Hindlimb muscle (tissue), 1 donor: ENCODE measurements at places on chromosomes 7 and 10.

GRCh38 chr10:104328896-104329710, 9.2 kb downstream of the ITPRIP start:
- peak; percentile 70 for DNase-seq

DNA sequence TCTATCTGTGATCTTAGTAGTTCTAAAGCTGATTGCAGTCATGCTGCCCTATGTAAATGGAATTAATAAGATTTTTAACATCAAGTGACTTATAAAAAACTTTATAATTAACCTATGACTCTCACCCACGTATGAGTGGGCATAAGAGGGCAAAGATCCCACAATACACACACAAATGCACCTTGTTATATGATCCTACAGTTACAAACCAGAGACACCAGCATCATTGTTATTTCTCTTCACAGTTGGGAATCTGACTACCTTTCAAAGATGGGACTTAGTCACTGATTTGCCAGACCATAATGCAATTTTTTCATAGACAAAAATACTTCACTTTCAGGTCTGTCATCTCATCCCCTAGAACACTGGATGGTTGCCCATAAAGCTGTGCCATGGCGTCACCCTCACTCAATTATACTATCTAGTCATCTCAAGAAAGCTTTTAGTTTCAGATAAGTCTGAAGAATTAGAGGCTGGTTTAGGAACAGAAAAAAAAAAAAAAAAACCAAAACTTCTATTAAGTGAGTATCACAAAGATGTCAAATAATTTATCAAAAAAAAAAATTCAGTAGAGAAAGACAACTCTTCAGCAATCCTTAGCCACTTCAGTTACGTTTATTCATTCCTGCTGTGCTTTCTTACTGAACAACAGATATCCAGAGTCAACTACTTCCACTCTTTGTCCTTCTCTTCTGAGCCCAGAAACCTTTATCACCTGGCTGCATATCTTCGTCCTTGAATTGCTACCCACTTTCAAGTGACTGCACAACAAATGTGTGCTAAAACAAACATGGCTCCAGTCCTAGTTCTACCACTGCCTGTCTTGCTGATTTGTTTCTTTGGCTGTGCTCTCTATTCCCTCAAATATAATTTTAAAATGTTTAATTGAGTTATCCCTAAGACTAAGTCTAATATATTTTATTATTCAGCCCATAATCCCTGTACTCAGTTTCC, 175.0 kb upstream of the CHRM2 start:
- no peak for DNase-seq

DNA sequence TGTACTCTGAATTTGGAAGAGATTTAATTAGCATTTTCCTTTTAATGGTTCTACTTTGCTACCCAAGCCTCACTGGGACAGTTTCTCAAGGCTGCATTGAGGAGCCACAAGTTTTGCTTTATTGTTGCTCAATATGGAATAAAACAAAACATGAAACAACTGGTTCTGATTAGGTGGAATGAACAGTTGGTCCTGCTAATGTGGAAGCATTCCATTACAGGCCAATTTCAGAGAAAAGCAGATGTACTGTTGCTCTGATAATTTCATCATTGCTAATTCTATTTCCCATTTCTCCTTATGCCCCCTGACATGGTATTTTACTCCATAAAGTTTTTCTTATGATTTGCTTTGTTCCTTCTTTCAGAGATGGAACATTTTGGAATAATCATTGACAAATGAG, 66.0 kb upstream of the PAPSS2 start:
- DNase-seq, result no peak

DNA sequence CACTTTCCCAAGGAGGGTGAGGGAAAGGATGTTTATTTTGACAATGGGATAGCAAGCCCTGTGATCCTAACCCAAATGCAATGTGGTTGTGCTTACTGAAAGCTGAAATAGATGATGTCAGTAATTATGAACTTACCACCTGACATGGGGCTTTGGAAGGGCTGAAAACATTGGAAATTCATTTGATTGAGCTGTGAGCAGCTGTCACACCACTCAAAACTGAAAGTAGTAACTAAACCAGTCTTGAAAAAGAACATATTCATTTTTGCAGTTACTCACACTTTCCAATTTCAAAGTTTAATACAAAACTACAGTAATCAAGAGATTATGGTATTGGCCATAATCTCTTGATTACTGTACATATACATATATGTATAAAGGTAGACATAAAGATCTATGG, 155.5 kb upstream of the HPS1 start:
- DNase-seq, result no peak

DNA sequence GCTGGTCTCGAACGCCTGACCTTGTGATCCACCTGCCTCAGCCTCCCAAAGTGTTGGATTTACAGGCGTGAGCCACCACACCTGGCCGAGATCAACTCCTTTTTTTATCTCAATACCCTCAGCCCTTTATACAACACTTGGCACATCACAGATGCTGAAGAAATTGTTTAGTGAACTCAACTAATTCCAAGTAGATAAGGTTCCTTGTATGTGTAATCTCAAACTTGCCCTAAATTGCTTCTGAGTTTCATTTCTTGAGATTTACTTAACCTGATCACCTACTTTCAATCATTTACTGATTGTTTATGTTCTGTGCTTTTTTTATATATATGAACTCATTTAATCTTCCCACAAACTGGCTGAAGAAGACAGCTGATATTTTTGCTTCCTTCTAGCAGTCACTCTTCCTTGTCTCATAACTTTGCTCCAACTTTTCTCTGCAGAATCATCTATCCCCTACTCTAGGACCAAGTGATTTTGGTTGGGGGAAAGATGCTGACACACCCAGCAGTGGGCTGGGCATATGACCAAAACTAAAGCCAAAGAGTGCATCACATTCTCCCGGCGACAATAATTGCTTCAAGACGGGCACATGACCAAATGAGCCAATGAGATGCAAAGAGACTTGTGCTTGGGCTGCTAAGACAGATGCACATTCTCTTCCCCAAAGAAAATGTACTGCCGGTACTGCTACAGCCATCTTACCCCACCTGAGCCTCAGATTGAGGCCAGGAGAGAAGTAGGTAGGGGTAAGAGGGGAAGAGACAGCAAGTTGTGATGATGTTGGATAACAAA, 40.3 kb upstream of the ARID5B start:
- DNase-seq, result no peak

- no peak for DNase-seq
Measured at GRCh38 chr7:106344211-106344610, 59.4 kb upstream of the NAMPT start.

DNA sequence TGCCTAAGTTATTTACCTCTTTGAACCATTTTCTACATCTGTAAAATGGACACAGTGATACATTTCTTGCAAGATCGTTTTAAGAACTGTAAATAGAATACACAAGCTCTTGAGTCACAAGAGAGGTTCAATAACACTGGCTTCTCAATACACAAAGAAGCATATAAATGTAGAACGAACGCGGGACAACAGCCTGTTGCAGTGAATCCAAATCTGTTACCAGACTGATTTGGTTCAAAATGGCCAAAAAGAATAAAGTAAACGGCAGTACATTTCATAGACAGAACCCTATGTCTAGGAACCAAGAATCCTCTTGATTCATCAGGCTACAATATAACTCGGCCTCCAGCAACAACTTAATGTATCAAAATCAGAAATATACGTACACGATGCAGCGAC, 701 bp downstream of the MTPAP start:
- no peak for DNase-seq

GRCh38 chr7:18144166-18144565, 116.5 kb upstream of the PRPS1L1 start:
- no peak for DNase-seq

GRCh38 chr10:11510736-11511135, 100.7 kb downstream of the USP6NL start:
- DNase-seq, result no peak

DNA sequence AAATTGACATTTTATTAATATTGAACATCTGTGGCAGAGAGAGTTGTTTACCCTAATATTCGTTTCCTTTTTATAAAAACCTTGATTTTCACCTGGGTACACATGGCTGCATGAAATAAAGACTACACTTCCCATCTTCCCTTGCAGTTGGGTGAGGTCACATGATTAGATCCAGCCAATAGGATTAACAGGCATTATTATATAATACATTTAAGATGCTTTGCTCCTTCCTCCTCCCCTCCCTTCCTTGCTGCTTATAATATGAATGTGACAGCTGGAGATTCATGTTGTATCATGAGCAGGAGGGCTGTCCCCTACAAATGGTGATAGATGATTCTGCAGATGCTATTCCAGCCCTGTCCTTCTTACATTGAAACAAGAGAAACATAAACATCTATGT, 146.6 kb downstream of the SH2D4B start:
- peak; percentile 12 for DNase-seq

DNA sequence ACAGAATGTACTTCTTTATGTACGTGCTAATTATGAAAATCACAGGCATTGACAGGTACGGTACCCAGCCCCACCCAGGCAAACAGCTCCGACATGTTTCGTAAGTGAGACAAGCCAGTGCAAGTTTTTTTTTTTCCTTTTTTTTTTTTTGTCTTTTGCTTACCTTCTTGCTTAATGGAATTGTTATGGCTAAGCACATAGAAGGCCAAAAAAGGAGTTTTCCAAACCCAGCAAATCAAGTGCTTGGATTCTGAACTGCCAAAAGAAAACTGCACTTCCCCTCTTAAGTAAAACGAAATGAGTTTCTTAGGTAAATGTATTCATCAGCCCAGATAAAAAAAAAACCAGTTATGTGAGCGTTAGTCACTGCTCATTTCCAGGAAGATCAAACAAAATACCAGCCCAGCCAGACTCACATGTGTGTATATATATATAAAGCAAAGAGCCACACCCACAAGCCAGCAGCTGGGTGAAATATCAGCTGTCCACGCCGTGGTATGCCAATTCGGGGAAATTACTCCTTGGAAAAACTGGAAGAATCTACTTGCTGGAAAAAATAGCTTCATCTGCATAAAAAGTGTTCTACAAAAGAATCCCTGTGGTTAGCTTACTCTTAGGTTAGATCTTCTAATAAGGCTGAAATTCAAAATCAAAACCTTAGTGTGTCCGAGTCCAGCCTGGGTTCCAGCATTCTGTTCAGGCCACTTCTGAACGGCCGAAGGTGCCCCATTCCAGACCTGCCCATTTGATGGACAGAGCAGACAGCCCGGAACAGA, 8.0 kb downstream of the KLF6 start:
- peak; percentile 67 for DNase-seq

- DNase-seq, result peak; percentile 14
Measured at GRCh38 chr10:31426401-31426800, 107.4 kb downstream of the ZEB1 start.

- DNase-seq, result no peak
Measured at GRCh38 chr7:129780257-129780973, 168.9 kb downstream of the NRF1 start.

DNA sequence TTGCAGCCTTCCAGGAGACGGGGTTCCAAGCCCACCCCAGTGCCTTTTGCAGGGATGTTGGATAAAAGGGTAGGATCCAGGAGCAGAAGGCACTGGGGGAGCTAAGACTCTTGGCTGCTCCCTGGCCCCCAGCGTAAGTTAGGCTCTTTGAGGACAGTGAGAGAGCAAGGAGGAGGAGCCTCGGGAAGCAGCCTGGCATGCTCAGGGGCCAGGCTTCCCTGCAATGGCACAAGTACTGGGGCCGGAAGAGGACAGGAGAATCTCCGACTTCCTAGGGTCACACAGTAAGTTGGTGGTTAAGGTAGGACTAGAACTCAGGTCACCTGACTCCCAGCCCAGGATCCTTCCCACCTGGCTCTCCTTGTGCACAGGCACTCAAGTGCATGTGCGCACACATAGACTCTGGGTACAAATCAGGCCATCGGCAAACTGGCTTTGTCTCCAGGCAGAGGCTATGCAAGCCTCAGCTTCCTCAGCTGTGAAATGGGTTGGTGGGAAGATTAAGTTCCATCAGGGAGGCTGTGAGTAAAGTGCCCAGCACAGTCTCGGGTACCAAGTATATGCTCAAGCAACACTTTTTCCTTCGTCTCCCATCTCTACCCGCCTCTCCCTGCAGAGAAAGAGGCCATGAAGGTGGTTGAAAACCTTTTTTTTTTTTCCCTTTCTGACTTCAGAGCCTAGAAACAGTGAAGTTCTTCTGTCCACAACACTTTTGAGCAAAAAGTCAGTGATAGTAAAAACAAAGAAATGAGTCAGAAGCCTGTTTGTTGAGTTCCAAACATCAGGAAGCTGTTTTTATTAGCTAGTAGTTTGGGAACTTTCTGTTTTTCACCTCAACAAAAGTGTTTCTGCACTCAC, 79.1 kb downstream of the NEURL1 start:
- no peak for DNase-seq

DNA sequence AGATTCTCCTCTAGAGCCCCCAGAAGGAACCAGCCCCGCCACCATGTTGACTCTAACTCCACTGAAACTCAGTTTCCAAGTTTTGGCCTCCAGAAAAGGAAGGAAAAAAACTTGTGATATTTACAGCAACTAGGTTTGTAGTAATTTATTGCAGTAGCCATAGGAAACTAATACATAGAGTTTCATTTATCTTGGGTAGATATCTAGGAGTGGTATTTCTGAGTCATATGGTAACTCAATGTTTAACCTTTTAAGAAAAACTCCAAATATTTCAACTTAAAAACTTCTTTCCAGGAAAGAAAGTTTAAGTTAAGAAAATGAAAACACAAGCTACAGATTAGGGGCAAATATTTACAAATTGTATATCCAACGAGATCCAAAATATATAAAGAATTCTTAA, 576.7 kb downstream of the KCNMA1 start:
- DNase-seq, result no peak

DNA sequence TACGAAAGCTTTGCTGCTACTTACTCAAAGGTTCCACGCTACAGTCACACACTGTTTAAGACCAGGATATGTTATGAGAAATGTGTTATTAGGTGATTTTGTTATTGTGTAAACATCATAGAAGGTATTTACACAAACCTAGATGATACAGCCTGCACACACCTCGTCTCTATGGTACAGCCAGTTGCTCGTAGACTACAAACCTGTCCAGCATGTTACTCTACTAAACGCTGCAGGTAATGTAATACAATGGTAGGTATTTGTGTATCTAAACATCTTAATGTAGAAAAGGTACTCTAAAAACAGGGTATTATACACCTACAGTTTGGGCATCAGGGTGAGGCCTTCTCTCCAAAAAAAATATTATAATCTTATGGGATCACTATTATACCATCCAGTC, 181.2 kb downstream of the MYOF start:
- no peak for DNase-seq

DNA sequence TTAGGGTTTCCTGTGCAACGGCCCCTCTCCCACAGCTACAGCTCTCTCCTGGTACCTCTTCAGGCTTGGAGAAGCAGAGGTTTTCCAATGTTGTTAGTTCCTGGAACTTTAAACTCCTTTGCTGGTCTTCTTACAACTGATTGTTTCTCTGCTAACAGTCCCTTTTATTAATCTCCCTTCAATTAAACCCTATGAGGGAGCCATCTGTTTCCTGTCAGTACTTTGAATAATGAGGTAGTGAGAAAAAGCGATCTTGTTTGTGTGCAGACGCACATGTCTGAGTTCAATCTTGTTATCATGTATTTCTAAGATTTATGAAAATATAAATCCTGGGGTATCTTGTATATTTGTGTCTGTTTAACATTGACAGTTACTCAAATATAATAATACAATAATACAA, 102.4 kb downstream of the MDFIC start:
- no peak for DNase-seq

- DNase-seq, result no peak
Measured at GRCh38 chr7:28941633-28942032, 16.5 kb downstream of the TRIL start.

GRCh38 chr7:128407751-128408708, 1.8 kb downstream of the IMPDH1 start:
- DNase-seq, result no peak
